ENCODE measurements at places on chromosomes 12 and 14.

DNA sequence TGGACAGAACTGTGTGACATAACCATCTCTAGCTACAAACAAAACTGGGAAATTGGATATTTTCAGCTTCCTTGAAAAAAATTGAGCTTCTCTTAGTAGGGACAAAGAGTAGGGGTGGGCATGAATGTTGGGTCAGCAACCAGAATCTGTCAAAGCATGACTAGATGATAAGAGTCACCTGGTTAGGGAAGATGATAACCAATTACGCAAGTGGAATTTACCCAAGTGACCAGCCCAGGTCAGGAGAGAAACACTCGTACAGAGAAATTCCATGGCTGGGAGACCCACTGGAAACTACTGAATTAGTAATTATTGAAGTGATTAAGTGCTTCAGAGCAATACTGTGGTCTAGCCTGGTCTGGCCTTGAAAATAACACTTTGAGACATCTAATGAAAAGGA lies 36.3 kb upstream of the C12orf75 start:
- DNase-seq: no peak

DNA sequence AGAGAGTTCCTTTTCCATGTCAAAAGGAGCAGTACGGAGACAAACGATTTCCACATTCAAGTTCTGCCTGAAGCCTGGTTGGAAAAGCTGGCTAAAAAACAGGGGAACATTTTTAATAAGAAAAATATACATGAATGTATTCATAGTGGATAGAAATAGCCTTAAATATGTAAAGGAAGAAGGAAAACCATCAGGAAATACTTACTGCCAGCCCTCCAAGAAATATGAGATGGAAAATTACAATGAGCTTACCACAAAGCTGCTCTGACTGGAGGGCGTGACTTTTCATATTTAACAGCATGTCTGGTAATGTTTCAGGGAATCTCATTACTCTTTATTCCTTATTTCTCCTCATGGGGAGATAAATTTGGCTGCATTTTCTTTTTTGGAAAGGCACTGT lies 75.9 kb upstream of the ZDHHC17 start:
- DNase-seq: no peak

- DNase-seq: no peak
Measured at GRCh38 chr14:96250485-96250884, 5.5 kb upstream of the BDKRB1 start.

DNA sequence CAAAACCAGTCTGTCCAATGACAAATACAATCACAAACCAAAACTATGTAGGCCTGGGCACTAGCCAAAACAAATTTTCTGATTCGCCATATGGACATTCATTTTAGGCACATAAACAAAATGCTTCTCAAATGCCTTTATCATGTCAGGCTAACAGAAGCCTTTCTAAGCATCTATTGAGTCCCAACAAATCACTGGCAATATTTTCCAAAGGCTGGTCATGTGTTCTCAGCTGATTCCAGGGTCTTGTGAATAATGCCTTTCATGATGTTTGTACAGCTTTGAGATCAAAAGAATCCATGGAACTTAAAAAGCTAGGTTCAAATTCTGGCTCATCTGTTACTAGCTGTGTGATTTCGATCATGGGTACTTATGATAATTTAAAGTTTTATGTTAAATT lies 16.1 kb downstream of the FSCB start:
- no peak for DNase-seq

GRCh38 chr12:53046655-53047220 lies 3.1 kb upstream of the TNS2 start:
- DNase-seq: no peak

DNA sequence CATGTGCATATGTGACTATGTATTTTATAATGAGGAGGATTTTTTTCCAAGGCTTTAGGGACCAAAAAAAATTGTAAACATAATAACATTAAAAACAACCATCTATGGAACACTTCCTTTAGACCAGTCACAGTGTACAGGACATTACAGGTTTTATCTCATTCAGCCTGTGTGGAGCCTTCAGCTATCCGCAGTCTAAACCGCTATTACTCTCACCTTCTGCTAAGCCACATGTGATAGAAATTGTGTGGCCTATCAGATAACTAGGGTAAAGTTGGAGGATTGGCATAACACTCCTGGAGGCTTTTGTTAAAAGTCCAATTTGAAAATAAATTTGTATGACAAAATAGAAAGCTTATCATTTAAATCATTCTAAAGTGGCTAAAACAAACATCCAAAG lies 281.2 kb upstream of the TMTC1 start:
- DNase-seq: no peak

DNA sequence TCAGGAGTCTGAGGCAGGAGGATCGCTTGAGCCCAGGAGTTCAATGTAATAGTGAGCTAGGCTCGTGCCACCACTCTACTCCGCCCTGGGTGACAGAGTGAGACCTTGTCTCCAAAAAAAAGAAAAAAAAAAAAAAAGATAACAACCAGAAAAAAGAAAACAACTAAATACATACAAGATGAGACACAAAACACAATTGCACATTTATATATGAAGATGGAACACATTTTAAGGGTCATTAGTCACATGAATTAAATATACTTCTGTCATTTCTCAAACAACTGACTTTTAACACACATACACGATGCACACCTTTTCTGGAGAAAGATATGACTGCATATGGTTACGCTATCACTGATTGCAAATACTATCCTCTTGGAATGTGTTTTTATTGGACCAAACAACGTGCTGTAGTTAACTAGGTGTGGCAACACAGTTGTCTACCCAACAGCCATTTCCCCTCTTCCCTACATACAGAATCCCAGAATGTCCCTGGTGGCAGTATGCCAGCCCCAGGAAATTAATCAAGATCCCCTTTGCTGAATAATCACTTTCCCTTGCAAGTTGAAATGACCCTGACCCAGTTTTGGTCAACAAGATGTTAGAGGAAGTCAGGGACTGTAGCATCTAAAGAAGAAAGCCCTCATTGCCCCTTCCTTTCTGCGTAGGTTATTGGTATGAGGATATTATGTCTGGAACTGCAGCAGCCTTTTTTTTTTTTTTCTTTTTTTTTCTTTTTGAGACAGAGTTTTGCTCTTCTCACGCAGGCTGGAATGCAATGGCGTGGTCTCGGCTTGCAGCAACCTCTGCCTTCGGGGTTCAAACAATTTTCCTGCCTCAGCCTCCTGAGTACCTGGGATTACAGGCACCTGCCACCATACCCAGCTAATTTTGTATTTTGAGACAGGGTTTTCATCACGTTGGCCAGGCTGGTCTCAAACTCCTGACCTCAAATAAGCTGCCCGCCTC lies 5.6 kb upstream of the MYL6B start:
- no peak for DNase-seq

DNA sequence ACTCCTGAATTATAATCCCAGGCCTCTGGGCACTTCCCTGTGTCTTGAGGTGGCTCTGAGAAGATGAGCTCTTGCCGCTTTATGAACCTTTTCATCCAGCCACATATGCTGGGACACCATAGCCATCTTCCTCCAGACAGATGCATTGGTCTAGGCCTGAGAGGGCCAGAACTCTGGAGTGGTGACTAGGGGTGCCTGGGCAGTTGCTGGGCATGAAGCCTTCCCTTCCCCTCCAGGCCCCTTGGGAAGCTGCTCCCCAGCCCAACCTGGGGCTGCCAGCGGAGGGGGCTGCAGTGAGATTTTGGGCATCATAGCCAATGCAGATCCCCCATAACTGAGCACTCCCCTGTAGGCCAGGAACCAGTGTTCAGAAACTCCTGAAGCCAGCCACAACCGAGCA lies 135.2 kb downstream of the GCH1 start:
- no peak for DNase-seq

DNA sequence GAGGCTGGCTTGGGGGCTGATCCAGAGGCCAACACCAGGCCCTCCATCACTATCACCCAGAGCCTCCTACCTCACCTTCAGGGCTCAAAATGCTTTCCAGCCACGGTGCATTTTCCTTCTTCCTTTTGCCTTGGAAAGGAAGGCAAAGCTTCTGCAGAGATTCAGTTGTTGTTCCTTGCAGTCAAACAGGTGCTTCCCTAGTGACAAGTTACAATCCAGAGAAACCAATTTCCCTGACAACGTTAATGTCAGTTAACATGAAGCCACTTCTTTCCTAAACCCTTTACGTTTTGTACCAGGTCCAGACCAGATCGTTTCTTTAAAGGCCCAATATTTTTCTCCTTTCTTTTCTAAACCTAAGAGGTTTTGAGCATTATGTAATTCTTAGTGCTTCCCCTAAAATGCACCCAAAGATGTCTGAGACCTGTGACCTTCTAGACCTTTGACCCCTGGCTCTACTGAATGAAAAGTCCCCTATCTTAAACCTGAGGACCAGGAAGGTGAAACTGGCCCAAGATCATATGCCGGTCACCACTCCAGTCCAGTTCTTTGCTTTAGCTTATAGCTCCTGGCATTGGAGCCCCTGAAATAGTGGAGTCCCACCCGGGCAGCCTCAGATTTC lies 211.5 kb downstream of the SLC41A2 start:
- no peak for DNase-seq

DNA sequence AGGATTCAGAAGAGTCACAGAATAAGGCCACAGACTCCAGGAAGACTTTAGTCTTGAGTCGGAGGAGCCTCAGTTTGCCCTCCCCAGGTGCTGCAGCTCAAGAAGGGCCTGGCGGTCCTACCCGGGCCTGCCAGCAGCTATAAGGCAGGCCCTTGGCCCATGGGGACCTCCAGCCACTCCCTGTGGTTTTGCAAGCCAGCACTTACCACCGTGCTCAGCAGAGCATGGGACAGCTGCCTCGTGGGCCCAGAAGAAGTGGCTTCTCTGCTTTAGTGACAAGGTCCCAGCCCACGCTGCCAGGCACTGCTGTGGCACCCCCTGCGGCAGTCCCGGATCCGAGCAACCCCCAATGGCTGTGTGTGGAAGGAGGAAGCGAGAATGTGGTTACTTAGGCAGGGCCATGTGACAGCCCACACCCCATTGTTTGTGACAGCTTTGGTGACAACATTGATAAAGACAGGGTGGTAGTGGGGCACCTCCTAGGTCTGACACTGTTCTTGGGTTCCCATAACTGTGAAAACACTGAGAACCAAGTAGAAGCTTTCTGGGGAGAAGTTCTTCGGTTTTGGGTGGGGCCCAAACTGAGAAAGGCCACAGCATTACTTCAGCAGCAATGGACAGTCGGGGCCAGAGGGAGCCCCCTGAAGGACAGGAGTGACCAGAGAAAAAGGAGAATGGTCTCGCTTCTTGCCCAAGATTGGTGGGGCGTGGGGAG lies at the start of gene SELPLG:
TSS of gene SELPLG (minus strand) at position 361 of the 715 bp plus-strand sequence. CDS start 9,587 bp downstream, outside the sequence.
- peak; percentile 22 for DNase-seq

- no peak for DNase-seq
Measured at GRCh38 chr12:121927813-121928212, 9.4 kb downstream of the CFAP251 start.

GRCh38 chr14:89486961-89487360 lies 69.9 kb upstream of the FOXN3 start:
- DNase-seq: no peak

DNA sequence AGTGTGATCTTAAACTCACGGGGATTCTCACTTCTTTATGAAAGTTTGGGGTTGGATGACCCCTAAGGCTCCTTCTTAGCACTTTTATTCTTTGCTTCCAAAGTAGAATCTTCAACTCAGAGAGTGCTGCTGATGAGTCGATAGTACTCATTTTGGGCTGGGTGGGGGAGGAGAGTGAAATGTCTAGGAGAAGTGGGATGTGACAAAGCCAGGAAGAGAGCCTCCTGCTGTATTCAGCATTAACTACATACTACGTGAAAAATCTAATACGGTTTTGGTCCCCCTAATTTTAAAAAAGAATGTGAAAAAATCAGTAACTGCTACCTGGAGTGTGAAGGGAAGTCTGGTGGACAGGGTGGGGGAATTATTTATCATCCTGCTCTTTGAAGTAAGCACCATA lies 148.3 kb downstream of the SAMD4A start:
- no peak for DNase-seq

DNA sequence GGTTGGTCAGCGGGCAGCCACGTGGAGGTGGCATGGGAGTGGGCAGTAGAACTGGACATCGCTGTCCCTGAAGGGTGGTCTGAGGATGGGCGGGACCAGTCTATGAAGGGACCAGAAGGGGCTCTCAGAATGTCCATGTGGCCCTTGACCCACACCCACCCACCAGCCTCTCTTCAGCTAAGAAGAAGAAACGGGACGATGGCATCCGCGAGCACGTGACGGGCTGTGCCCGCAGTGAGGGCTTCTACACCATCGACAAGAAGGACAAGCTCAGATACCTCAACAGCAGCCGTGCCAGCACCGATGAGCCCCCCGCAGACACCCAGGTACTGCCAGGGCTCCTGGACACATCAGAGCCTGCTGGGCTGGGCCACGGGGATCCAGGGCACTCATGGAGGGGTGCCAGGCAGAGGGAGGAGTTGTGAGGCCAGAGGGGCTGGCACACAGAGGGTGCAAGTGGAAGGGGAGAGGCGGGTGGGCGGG lies 21.3 kb downstream of the SETD1B start:
- DNase-seq: no peak

- DNase-seq: peak; percentile 59
Measured at GRCh38 chr12:55681142-55682077, 26.3 kb downstream of the ITGA7 start.

DNA sequence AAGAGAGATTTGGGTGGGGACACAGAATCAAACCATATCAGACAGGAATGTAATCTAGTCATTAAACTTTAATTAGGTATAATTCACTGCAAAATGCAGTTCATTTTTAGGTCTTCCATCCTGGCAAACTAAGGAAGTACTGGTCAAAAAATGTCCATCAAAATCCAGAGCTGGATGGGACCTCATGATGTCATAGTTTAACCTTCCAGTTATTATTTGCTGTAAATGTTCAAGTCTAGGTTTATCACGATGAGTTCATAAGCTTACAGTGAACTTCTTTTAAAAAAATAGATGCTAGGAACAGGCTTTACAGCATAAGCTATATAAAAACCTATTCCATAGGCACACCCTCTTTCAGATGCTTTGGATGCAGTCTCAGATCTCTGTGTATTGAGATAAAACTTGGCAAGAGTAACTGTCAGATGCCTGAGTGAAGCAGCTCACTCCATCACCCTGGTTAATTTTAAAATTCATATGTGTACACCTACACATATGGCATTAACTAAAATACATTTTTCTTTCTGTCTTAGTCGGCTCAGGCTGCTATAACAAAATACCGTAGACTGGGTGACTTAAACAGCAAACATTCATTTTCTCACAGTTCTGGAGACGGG lies 7.9 kb downstream of the SSPN start:
- no peak for DNase-seq

- no peak for DNase-seq
Measured at GRCh38 chr12:88665071-88665470, 84.8 kb upstream of the KITLG start.

DNA sequence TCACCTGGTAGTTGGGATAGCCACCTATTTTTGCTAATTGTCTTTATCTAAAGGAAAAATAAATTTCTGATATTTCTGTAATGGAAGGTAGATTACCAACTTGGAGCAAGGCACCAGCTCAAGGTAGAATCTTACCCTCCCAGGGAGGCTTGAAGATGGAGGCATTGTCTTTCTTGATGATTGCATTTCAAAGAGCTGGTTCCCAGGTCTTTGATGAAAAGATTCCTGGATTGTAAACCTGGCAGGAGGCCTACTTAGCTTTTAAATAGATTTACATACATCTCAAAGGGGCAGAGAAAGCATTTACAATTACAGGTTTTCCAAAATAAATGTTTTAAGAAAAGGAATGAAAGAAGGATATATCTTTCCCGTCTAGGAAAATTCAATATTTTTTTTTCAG lies 729.2 kb downstream of the LRFN5 start:
- no peak for DNase-seq

- no peak for DNase-seq
Measured at GRCh38 chr12:28253161-28253641, 62.9 kb downstream of the CCDC91 start.

Data from D341Med (cell line).